NAMALWA (cell line): ENCODE measurements at places on chromosomes 2 and 18.

GRCh38 chr18:79965119-79965902 is 868 bp downstream of the HSBP1L1 start:
- peak; percentile 89 for DNase-seq

- no peak for DNase-seq
Measured at GRCh38 chr2:189512879-189513278, 67.7 kb downstream of the SLC40A1 start.

GRCh38 chr2:58612973-58613372 is 371.8 kb upstream of the FANCL start:
- DNase-seq, result no peak

DNA sequence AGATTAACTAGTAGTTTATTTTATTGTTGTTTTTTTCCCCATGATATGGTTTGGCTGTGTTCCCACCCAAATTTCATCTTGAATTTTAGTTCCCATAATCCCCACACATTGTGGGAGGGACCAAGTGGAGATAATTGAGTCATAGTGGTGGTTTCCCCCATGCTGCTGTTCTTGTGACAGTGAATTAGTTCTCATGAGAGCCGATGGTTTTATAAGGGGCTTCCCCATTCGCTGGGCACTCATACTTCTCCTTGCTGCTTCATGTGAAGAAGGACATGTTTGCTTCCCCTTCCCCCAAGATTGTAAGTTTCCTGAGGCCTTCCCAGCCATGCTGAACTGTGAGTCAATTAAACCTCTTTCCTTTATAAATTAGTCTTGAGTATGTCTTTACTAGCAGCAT is 36.5 kb downstream of the GALNT14 start:
- no peak for DNase-seq

DNA sequence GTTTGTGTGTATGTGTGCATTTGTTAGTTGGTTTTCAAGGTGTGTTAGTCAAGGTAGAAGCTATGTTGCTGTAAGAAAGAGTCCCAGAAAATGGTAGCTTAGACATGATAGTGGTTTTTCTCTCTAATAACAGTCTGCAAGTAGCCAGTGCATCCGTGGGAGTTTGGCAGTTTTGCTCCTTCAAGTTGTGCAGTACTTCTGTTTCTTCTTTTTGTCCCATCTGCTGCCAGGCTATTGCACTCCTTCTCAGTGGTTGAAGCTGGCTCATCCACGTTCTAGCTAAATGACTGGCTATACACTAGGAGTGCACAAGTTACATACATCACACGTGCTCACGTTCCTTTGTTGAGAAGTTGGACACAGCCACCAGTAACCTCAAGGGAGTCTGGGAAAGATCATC is 134.7 kb downstream of the ASXL3 start:
- no peak for DNase-seq

DNA sequence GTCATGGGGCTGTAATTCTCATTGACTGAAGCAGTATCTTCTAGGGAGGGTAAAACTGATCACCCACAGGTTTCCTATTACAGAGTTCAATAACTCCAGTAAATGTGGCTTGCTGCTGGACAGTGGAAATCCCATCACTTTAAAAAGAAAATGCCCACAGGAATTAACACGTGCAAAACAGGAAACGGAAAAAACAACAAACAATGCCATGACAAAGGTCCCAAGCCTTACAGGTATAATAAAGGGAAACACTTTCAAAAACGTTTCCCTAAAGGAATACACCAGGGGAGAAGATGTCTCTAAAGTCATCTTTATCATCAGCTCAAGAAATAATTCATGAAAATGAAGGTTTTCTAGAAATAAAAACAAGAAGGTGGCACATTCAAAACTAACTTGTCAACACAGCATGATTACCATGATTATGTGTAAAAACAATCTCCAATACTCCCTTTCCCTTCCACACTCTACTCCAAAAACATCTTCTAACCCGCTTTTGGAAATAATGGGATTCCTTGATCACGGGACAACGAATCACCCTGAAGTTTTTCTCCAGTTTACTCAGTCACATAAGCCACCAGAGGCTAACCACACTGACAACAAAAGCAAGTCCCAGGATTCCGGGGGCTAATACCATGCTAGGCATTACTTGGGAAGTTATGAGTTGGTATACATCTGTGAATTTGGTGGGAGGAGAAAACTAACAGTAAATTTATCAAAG is 167.9 kb downstream of the TCF4 start:
- peak; percentile 57 for DNase-seq

GRCh38 chr2:127608061-127609030 is 37.6 kb upstream of the GPR17 start:
- DNase-seq, result no peak

DNA sequence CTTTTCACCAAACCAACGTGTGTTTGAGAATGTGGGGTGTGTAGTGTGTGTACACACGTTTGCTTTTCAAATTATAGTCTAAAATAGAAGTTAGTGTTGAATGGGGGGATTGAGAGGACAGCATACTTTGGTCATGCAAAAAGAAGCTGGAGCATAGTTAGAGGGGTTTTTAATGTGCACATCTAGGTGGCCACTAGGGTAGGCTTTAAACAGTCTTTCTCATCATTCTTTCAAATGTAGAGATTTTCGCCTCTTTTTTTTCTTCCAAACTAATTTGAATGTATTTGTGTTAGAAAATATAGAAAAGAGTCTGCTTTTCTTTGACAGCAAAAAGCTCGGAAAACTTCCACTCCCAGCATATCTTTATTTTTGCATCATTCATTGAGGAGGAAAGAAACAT is 165.2 kb upstream of the MYO3B start:
- peak; percentile 6 for DNase-seq

GRCh38 chr2:119491776-119492525 is 32.3 kb downstream of the SCTR start:
- no peak for DNase-seq
